Lower leg skin (tissue), 4 donors: ENCODE measurements at places on chromosomes 5 and 9. TPM values are rescaled to one million over a fixed set of nuclear protein-coding genes. Genes with fewer than 3 reads are reported as not detected.

HMCN2 gene
- 3.2 TPM for total RNA-seq

ENHO gene
- 7.6 TPM for total RNA-seq

PARP8 gene
- 4.8 TPM for total RNA-seq

CAMK2A gene
- not detected for total RNA-seq

GRCh38 chr9:129037767-129038098, 1.3 kb downstream of the MIGA2 start:
- no peak for DNase-seq

DNA sequence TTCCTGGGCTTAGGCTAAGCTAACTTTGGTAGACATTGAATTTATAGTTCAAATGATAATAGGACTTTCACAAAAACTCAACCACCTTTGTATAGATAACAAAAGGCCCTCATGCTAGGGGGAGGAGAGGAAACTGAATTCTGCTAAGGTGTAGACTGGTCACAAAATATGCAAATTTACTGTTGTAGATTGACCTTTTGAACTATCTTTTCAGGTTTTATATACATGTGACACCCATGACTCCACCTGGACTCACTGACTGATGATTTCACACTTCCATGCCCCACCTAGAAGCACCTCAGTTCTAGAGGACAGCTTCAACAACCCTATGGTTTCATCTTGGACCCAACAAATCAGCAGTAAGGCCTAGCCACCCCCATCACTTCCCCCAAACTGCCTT, 165.7 kb downstream of the CEMIP2 start:
- no peak for DNase-seq

- no peak for DNase-seq
Measured at GRCh38 chr9:89408628-89409101, 89.2 kb downstream of the SEMA4D start.
